ENCODE measurements at places on chromosomes 13 and 19.
A peak's percentile ranks its signal among the peaks of the same experiment; 100 is the strongest.

GRCh38 chr13:20513466-20513995, 12.1 kb downstream of the CRYL1 start:
- no peak for DNase-seq

DNA sequence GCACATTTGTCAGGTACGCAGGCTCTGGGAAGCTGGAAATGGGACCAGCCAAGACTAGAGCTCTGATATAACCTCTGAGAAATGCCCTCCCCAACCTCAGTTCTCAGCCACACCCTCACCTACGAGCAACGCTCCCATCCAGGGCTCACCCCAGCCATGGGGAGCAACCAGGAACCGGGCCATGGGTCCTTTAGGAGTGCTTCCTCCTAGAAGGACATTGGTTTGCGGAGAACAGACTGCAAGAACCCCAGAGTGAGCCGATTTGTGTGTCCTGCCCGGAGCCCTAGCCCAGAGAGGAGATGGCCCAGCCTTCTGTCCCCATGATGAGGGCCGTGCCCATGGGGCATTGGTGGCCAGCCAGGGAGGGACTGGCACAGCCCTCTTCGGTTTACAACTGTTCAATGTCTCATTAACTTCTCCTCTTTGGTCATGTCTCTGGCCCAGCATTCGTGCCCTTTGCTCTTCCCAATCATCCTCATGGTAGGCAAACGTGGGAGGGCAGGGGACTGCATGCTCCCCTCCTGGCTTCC, 32.9 kb upstream of the IGSF23 start:
- no peak for DNase-seq

GRCh38 chr13:63693696-63694095, 2278.0 kb upstream of the PCDH20 start:
- DNase-seq, result no peak

DNA sequence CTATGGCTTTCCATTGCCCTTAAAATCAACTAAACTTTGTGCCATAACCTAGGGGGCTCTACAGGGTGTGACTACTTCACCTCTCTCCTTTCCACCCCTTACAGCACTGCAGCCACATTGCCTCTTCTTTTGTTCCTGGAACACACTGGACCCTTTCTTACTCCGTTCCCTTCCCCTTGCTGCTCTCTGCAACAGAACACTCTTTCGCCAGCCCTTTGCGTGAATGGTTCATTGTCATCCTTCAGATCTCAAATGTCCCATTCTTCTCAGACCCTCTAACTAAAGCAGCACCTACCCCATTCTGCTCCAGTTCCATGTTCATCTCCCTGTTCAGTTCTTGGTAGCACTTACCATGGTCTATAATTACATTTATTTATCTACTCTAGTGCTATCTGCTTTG, 208.3 kb downstream of the OXGR1 start:
- no peak for DNase-seq

GRCh38 chr13:71374471-71375049, 492.4 kb downstream of the DACH1 start:
- DNase-seq, result no peak

DNA sequence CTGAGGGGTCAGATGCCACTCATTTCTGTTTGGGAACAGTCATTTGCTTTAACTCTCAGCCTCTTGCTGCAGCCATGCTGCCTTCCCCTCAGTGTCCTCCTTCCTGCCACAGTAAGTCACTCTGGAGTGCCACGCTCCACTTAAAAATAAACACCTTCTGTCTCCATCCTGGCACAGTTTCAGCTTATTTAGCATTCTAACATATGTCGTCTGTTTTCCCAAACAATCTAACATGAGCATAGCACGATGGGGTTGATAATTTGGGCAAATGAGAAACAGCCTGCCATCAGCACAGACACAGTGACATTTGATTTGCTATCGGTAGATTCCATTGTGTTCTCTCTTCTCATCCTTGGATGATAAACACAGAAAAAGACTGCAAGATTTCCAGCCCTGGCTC, 768.6 kb downstream of the UQCRFS1 start:
- no peak for DNase-seq

DNA sequence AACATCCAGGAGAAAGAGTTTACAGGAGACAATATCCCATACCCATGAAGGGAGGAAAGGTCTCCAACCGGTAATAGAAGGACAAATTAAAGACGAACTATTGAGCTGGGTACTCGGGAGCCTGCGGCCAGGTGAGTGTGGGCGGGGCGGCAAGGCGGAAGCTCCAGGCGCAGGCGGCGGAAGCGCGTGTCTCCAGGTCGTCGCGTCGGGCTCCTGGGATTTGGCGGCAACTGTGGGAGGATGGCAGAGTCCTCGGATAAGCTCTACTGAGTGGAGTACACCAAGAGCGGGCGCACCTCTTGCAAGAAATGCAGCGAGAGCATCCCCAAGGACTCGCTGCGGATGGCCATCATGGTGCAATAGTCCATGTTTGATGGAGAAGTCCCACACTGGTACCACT, 21.6 kb upstream of the ANKRD10 start:
- DNase-seq, result no peak

GRCh38 chr13:88707646-88708045, 1036.5 kb downstream of the SLITRK5 start:
- no peak for DNase-seq

DNA sequence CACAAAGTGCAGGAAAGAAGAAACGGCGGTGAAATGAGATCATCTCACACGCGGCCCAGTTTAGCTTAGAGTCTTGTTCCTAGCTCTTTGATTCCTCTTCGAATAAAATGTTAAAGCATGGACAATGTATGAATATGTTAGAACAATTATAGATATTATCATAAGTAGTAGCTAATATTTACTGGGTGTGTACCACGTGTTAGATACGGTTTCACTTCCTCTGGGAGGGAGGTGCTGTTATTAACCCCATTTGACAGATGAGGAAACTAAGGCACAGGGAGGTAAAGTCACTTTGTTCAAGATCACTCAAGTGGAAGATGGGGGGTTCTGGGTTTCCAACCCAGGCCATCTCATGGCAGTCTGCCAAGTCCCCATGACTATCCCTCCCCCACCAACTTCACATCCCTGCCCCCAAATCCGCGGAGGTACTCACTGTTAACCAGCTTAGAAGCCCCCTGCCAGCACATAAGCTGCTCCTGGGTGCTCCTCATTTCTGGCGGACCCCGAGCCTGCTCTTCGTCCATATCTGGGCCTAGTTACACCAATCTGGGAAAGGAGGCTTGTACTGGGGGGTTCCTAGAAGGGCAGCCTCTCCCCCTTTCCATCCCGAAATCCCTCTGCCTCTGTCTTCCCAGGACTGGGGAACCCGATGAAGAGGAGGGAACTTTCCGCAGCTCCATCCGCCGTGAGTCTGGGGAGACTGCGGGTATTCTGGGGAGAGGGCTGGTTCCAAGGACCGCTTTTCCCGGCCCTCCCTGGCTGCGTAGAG, 1.0 kb upstream of the FXYD7 start:
- DNase-seq, result no peak

DNA sequence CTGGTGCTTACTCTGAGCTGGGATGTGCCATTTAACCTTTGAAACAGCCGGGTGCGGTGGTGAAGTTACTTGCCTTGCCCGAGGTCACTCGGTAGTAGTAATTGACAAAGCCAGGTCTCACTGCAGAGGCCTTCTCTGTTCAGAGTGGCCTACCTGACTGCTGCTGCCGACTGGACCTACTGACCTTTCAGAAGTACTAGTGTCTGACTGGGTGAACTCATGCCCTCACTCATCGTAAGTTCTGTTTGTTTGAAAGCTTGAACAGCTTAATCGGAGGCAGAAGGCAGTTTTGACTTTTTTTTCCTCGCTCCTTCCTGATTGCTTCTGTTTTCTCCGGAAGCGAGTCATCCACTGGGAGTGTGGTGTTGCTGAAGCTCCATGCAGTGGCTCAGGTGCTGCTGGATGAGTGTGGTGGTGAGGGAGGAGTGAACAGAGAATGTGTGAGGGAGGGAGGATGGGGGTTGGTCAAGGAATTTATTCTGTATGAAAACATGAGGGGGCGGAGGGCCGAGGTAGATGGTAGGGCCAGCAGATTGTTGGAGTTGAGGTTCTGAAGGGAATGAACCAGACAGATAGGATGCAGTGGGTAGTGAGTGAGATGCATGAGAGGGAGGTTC, 2.7 kb downstream of the SPINT2 start:
- DNase-seq, result no peak

DNA sequence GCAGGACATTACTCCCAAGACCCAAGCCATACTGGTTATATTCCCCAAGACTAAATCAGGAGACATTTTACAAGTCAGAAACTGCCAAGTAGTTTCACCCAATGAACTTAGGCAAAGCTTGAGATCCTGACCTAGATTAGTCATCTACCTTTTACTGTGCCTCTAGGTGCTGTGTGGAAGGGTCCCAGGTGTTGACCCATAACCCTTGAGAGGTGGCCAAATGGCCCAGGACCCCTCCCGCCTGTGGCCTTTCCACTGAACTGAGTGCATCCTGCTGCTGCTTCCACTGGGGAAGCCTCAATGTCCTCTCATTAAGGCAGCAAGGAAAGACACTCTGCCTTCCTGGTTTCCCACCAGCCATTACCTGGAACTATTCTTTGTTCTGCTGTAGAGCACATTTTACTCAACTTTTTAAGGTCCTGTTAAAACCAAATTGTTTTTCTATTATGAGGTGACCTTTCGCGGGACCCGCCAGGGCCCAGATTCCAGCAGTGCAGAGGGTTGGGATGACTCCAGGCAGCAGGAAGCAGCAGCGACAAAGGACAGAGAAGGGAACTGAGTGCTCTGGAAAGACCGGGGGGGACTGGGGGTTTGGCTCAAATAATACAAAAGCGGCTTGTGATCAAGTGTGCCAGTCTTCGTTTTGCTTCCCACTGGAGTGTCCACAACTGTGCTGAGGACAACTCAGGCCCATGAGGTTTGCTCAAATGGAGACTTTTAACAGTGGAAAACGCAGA, 27.1 kb downstream of the ANKRD10 start:
- DNase-seq, result no peak

DNA sequence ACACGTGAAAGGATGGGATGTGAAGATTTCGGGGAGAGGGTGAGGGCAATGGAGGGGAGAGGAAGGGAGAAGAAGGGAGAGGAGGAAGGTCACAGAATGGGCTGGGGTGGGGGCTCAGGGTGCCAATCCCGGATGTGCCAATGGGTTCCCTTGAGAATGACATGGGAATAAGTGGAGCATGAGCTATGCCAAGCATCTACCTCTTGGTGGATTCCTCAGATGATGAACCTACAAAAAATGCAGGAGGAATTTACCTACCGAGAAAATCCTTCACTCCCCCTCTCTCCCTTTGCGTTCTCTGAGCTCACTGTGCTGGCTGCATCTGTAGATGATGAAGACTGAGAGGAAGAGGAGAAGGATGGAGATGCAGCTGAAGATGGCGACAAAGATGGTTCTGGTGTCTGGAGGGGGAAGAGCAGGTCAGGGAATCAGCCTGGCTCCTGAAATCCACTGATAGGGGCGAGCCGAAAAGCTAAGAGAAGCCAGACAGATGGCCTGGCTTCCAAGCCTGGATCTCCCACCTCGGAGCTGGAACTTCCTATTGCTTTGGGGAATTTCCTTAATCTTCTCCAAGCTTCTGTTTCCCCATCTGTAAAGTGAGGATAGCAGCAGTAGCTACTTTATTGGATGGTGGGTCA, 21.6 kb downstream of the VSTM1 start:
- DNase-seq, result no peak

DNA sequence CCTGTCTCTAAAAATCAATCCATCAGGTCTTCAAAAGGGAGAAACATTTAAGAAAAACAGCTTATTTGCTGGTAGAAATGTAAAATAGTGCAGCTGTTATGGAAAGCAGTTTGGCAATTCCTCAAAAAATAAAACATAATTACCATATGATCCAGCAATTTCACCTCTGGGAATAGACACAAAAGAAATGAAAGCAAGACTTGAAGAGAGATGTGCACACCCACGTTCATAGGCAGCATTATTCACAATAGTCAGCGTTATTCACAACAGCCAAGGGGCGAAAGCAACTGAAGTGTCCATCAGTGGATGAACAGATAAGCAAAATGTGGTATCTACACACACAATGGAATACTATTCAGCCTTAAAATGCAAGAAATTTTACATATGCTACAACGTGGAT, 45.1 kb upstream of the DOCK9 start:
- DNase-seq, result no peak

- DNase-seq, result no peak
Observed at GRCh38 chr19:35911790-35912189, 3.7 kb upstream of the TYROBP start.

GRCh38 chr13:107205318-107206104, 637.6 kb upstream of the ARGLU1 start:
- DNase-seq, result peak; percentile 51

- no peak for DNase-seq
Observed at GRCh38 chr19:34317311-34317927, 47.6 kb upstream of the GPI start.

- no peak for DNase-seq
Observed at GRCh38 chr19:45742969-45743368, 9.7 kb downstream of the MEIOSIN start.

- DNase-seq, result no peak
Observed at GRCh38 chr13:23321535-23322241, 111.8 kb downstream of the SACS start.

GRCh38 chr13:77508959-77509620, 26.4 kb upstream of the SCEL start:
- DNase-seq, result no peak

DNA sequence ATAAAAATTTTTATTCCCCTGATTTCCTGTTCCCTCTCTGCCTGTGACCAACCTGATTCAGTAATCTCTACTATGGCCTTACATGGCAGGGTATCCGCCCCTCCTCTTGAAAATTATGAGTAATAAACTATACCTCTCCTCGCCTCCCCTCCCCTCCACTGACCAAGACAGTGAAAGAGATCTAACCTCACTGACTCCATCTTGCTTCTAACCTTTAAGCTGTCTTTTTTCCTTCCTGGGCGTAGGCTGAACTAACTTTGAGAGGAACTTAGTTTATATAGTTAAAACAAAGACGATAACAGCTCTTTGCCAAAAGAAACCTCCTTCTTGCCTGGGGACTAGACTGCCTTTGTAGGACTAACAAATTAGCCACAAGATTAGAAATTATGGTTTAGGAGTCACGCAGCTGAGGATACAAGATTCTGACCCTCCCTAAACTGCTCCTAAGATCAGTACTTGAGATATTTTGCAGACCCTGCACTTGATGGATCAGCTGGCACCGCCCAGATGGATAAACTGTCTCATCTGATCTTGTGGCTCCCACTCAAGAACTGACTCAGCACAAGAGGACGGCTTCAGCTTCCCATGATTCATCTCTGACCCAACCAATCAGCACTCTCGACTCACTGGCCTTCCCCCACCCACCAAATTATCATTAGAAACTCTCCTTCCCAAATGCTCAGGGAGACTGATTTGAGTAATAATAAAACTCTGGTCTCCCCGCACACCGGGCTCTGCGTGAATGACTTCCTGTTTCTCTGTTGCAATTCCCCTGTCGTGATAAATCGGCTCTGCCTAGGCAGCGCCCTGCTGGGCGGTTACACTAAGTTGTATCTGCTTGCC, 187.1 kb downstream of the TDRD3 start:
- no peak for DNase-seq

DNA sequence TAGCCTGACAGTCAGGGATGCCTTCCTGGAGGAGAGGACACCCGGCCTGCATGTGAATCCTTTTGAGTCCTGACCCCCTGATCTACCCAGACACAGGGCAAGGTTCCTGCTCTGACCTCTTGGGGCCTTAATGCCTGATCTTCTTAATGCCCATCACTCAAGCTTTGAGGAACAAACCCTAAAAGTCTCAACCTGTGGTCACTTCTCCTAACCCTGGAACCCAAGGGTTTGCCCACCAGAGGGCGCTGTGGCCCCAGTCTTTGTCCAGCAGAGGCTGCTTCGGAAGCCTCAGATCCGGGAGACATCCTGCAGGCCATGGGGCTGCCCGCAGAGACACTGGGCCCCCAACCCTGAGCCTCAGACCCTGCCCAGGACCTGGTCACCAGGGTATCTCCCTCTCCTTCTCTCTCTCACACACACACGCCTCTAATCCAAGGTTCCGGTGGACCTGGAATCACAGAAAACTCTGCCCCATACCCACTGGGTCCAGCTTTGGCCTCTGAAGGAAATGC, 9.8 kb upstream of the DPF1 start:
- peak; percentile 71 for DNase-seq

All from stimulated activated CD8-positive, alpha-beta memory T cell treated with anti-CD3 and anti-CD28 coated beads, Interleukin-15, amount 100 ng/mL, for 24 hours (primary cell).